ENCODE measurements at places on chromosomes 1 and 21. TPM values are rescaled to one million over a fixed set of nuclear protein-coding genes. Genes with fewer than 3 reads are reported as not detected.

DNA sequence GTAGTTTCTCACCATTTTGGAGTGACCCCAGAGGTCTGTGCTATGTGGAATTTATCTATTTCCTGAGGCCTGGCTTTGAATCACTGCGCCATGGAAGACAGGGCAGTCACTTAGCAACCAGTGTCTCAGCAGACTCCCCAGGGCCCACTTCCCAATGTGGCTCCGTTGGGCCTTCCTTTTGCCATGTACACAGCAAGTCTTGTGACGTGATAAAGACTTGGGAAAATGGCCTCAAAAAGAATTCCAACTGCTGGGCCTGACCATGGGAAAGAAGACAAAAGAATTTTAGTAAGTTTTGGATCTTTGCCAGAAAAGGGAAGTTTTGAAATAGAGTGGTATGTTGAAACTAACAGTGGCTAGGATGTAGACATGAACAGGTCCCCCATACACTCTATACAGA is 36.2 kb downstream of the TLR5 start:
- DNase-seq = no peak
- peaks cover 13% of the 10 kb centered on the region for H3K4me1 ChIP-seq
- H3K27ac ChIP-seq = peak overlapping the region; percentile 70

- no peaks in the 10 kb centered on the region for H3K36me3 ChIP-seq
- peaks cover 27% of the 10 kb centered on the region for H3K4me1 ChIP-seq
- H3K4me3 ChIP-seq = peak overlapping the region; percentile 65
- H3K27ac ChIP-seq = peak overlapping the region; percentile 34
- H3K27me3 ChIP-seq = peaks cover 1% of the 10 kb centered on the region
- DNase-seq = no peak
Observed at GRCh38 chr1:226111098-226111882, 48.8 kb downstream of the H3-3A start.

DNA sequence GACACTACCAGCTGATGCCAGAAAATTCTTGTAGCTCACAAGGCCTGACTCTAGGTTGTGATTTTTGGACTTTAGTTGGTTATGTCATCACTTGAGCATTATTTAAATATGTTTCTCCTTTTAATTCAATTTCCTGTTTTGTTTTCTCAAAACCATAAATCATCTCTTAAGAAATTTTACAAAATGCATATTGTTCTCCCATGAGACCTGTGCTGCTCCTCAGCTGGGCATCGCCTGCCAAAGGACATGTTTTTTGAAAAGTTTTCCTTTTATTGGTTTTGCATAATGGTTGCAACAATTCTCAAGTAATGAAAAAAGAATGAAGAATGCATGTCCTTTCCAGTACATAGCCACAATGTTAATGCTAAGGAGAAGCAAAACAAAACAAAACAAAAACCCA is 204.7 kb upstream of the LYPLAL1 start:
- peaks cover 3% of the 10 kb centered on the region for H3K36me3 ChIP-seq
- no peaks in the 10 kb centered on the region for H3K27me3 ChIP-seq
- no peak overlapping the region for H3K4me3 ChIP-seq
- H3K4me1 ChIP-seq = peaks cover 6% of the 10 kb centered on the region

DNA sequence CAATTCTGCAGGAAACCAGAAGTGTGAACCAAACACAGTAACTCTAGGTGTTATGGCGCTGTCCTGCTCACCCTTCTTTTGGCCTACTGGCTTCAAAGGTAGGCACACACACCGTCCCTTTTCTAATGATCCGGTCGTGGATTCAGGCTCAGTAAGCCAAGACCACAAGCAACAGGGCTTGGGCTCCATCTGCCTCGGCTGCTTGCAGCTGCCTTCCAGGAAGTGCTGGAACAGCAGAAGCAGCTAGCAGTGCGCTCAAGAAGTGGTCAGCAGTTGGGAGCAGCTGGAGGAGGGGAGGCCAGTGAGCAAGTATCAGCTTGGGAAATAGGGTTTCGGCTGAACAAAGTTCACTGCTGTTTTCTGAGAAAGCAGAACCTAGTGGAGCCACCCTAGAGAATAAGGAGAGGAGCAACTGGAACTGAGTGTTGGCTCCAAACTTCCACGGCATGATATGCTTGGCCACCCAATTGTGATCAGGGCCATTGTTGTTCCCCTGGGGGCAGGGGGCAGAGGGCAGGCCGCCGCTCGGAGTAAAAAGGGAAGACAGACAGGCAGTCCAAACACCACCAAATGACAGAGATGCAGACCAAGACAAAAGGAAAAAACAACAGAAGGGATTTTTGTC is 173.4 kb downstream of the TOMM20 start:
- peaks cover 47% of the 10 kb centered on the region for H3K4me1 ChIP-seq
- H3K27me3 ChIP-seq = no peaks in the 10 kb centered on the region
- no peak for DNase-seq
- H3K4me3 ChIP-seq = no peak overlapping the region
- no peaks in the 10 kb centered on the region for H3K36me3 ChIP-seq

- H3K36me3 ChIP-seq = peaks cover 12% of the 10 kb centered on the region
- peak overlapping the region; percentile 74 for H3K27ac ChIP-seq
- H3K4me3 ChIP-seq = peak overlapping the region; percentile 3
- H3K4me1 ChIP-seq = peaks cover 47% of the 10 kb centered on the region
Observed at GRCh38 chr1:115654663-115655305, 13.0 kb downstream of the VANGL1 start.

DNA sequence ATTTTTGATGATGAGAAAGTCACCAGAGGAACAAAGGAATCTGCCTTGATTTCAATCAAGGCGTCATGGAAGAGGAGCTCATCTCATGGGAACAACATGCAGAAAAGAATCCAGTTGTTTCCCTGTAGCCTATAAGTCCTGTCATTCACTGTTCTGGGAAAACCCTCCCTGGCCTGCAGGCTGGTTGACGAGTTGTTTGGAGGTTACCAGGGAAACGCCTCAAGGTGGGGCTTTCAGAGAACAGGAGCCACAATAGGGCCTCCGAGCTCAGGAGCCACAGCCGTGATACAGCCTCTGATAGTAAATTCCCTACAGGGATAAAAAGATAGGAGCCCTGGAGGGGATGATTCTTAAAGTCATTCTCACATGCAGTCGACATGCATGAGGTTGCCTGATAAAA is 135.2 kb downstream of the PSMG1 start:
- H3K36me3 ChIP-seq = no peaks in the 10 kb centered on the region
- H3K4me1 ChIP-seq = peaks cover 10% of the 10 kb centered on the region
- no peak overlapping the region for H3K4me3 ChIP-seq

DNA sequence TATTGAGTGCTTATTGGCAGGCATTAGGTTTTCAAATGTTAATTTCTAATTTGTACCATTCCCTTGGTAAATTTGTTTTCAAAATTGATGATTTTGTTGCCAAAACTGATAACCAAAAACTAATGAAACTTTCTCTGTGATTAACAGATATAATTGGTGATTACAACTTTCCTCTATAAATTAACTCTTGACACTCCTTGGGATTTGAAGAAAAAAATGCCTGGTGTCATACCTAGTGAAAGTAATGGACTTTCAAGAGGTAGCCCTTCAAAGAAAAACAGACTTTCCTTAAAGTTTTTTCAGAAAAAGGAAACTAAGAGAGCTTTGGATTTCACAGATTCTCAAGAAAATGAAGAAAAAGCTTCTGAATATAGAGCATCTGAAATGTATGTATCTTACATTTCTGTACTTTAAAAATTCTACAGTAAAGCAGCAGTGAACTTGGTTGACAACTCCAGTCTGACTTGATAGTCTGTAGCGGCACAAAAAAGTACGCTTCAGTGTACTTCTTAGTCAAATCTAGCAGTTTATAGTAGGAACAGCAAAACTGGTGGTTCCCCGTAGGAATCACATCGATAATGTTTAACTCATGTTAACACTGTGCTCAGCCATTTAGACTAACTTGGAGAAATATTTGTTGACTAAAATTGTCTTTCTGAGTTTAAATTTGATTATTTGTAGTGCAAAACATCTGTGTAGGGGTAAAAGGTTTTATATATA is 3.0 kb downstream of the USP1 start:
- H3K27ac ChIP-seq = no peak overlapping the region
- no peak for DNase-seq
- peaks cover 27% of the 10 kb centered on the region for H3K4me1 ChIP-seq
- peaks cover 9% of the 10 kb centered on the region for H3K36me3 ChIP-seq
- H3K4me3 ChIP-seq = no peak overlapping the region

GRCh38 chr1:25053576-25054250 is 123.6 kb upstream of the RUNX3 start:
- DNase-seq = no peak
- H3K36me3 ChIP-seq = no peaks in the 10 kb centered on the region
- no peak overlapping the region for H3K4me3 ChIP-seq
- H3K27ac ChIP-seq = no peak overlapping the region

DNA sequence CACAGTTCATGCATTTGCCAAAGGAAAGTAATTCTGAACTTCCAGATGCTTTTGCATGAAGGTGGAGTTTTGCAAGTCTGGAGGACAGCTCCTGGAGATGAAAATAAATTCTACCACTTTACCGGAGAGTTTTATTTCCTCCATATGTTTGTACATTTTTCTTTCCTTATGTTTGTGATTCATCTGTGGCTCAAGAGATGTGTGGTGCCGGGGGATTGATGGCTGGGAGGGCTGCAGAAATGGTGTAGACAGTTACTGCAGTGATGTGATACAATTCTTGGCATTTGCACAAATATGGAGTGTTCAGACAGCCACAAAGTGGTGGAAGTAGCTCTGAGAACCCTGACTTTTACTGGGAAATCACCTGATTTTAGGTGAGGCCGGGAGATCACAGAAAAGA is 58.5 kb upstream of the ASB17 start:
- H3K36me3 ChIP-seq = no peaks in the 10 kb centered on the region
- no peak overlapping the region for H3K27ac ChIP-seq
- H3K27me3 ChIP-seq = peaks cover 3% of the 10 kb centered on the region
- no peak overlapping the region for H3K4me3 ChIP-seq
- no peak for DNase-seq

GRCh38 chr1:183699616-183700160 is 46.6 kb upstream of the APOBEC4 start:
- H3K27me3 ChIP-seq = no peaks in the 10 kb centered on the region
- no peaks in the 10 kb centered on the region for H3K36me3 ChIP-seq
- H3K27ac ChIP-seq = peak overlapping the region; percentile 83
- no peak for DNase-seq
- peaks cover 54% of the 10 kb centered on the region for H3K4me1 ChIP-seq
- H3K4me3 ChIP-seq = no peak overlapping the region

DNA sequence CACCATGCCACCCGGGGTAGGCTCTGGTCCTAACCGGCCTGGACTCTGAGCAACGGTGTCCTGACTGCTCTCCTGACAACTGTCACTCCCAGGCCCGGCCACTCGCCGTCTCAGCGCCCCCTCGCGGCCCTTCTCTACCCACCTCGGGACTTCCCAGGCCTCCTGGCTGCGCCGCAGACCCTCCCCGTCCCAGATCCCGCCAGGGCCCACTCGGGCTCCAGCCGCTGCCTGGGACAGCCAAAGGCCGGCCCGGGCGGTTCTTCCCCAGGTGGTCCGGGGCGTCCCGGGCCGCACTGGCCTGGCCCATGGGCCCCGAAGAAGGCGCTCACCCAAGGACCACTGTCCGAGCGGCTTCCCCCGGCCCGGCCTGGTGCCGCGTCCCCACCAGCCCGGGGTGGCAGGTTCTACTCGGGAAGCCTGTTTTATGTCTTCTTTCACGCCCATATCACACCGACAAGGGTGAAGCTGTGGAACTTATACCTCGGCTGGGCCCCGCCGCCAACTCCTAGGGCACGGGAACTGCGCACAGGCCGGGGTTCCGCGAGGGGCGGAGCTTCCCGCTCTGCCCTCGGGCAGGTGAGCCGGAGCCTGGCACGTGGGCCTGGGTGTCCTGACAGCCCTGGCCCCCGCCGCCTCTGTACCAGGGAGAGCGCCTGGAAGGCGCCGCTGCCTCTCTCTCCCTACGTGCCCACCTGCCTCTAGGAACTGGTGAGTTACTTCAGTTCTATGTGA is 138.3 kb downstream of the TTLL7 start:
- peak overlapping the region; percentile 64 for H3K27ac ChIP-seq
- peaks cover 14% of the 10 kb centered on the region for H3K4me1 ChIP-seq
- no peaks in the 10 kb centered on the region for H3K36me3 ChIP-seq
- peak; percentile 62 for DNase-seq
- H3K27me3 ChIP-seq = peaks cover 12% of the 10 kb centered on the region
- H3K4me3 ChIP-seq = peak overlapping the region; percentile 70

GRCh38 chr21:38277501-38278131 is 20.8 kb downstream of the KCNJ15 start:
- H3K4me1 ChIP-seq = peaks cover 9% of the 10 kb centered on the region
- DNase-seq = no peak
- H3K4me3 ChIP-seq = no peak overlapping the region

GRCh38 chr1:93607814-93608186 is 73.8 kb downstream of the BCAR3 start:
- peaks cover 56% of the 10 kb centered on the region for H3K4me1 ChIP-seq
- no peak for DNase-seq
- no peak overlapping the region for H3K4me3 ChIP-seq
- H3K27me3 ChIP-seq = no peaks in the 10 kb centered on the region

GRCh38 chr1:76933847-76934815 is 66.9 kb downstream of the ST6GALNAC5 start:
- H3K27me3 ChIP-seq = no peaks in the 10 kb centered on the region
- peak overlapping the region; percentile 55 for H3K27ac ChIP-seq
- H3K36me3 ChIP-seq = no peaks in the 10 kb centered on the region
- no peak overlapping the region for H3K4me3 ChIP-seq
- H3K4me1 ChIP-seq = peaks cover 17% of the 10 kb centered on the region
- no peak for DNase-seq

DNA sequence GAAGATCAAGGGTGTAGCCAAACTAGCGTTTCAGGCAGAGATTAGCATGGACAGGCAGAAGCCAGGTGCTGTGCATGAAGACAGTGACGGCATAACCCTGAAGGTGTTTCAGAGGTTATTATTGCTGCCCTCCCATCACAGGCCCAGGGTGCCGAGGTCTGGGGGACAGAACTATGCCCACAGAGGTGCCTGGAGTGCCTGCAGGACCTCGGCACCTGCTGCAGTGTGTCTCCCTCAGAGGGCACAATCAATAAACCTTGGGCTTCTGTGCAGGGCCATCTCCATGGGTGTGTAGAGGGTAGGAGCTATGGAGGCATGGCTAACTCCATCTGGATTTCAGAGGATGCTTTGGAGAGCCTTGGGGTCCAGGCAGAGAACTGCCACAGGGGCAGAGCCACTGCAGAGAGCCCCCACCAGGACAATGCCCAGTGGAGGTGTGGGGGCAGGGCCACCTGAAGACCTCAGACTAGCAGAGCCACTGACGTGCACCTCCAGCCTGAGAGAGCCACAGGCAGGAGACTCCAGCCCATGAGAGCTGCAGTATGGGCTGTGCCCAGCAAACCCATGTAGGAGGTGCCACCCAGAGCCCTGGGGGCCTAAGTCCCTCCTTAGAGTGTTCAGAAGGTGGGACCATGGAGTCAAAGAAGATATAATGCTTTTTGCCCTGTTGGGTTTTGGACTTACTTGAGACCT is 5.7 kb upstream of the ABCG1 start:
- H3K4me1 ChIP-seq = peaks cover 29% of the 10 kb centered on the region
- no peak overlapping the region for H3K27ac ChIP-seq
- H3K4me3 ChIP-seq = no peak overlapping the region
- no peaks in the 10 kb centered on the region for H3K36me3 ChIP-seq
- peaks cover 48% of the 10 kb centered on the region for H3K27me3 ChIP-seq

MYCL gene
- 25.0 TPM for total RNA-seq

CALML6 gene
- total RNA-seq = 1.9 TPM

ARHGEF19 gene
- total RNA-seq = 86.6 TPM

RIPK4 gene
- 14.7 TPM for total RNA-seq
